ENCODE measurements at places on chromosomes 7 and 10.

DNA sequence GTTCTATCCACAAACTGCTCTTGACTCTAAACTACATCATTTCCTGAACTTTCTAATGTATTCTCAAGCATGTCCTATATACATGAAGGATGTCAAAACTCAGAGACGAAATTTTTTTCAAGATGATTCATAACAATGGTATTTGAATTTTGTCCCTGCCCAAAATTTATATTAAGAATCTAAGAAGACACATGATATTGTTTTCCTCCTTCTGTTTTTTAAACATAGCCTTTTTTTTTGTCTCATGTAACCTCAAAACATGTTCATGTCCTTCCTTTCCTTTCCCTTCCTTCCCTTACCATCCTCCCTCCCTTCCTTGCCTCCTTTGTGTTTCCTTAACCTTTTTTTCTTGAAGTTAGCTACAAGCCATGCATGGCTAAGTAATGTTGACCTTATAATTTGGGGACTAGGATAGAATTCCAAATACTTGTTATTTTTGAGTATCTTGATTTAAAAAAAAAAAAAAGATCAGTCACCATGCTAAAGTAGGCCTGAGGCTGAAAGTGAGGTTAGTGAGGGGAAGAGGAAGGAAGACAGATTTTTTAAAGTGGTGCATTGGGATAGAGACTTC lies 163.0 kb downstream of the SUGCT start:
- no peak for DNase-seq

- DNase-seq = no peak
Measured at GRCh38 chr7:38830826-38831225, 78.2 kb downstream of the VPS41 start.

GRCh38 chr7:108662783-108663362 lies 93.2 kb downstream of the DNAJB9 start:
- DNase-seq = no peak

GRCh38 chr10:52483587-52483986 lies 169.5 kb downstream of the DKK1 start:
- DNase-seq = no peak

DNA sequence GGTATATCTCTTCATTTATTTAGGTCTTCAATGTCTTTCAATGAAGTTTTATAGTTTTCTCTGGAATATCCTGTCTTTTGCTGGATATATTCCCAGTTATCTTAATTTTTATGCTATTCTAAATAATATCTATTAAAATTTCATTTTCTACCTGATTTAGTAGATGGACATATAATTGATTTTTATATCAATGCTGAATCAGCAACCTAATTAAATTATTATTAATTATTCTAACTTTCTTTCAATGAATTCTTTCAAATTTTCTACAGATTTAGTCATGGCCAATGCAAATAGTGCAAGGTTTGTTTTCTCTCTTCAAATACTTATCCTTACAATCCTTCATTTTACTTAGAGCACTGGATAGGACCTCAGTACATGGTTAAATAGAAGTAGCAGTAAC lies 56.8 kb downstream of the DENND11 start:
- no peak for DNase-seq

DNA sequence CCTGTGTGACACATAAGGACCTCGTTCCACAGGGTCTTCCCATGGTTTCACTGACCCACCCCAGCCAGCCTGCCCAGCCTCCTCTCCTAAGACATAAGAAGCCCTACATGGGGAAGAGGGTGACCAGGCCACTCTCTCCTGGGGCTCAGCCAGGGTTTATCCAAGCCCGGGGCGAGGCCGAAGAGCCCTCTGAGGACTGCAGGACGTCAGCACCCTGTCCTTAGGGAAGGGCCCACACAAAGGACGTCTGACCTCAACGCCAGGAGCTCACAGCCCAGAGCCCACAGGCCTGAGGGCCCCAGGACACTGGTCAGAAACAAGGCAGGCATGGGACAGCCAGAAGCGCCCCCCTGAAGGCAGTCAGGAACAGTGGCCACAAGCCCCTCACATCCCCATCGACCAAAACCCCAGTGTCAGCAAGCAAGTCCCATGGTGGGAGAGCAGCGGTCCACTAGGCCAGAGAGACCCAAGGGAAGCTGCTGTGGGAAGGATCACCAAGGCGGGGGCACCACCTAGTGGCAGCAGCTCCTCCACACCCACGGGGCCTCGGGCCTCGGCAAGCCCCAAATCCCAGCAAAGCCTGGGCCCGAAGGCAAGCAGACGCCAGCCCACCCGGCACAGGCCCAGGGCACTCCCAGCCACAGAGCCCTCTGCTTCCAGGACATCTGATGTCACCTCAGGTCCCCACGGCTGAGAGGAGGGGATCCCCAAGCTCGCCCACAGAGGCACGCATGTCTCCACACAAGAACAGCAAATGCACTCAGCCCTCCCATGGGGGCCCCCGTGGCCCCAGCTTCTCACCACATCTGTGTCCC lies 23.4 kb downstream of the MAD1L1 start:
- DNase-seq = peak; percentile 15

DNA sequence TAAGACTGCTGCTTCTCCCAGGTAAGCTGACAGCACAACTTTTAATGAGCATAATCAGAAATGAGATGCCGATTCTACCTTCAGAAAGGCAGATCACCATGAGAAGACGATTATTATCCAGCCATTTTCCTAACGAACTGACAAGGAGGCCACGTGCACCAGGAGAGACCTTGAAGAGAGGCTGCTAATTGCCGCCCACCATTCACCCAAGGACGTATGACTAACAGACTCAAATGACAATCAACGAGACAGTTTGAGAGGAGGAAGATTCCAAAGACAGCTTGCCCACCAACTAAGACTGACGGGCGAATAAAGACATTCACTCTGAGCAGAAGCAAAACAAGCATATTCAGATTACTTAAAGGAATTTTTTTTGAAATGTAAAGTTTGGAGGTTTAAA lies 301.9 kb upstream of the TAC1 start:
- DNase-seq = no peak

- no peak for DNase-seq
Measured at GRCh38 chr10:24223953-24224352, 15.0 kb downstream of the KIAA1217 start.

DNA sequence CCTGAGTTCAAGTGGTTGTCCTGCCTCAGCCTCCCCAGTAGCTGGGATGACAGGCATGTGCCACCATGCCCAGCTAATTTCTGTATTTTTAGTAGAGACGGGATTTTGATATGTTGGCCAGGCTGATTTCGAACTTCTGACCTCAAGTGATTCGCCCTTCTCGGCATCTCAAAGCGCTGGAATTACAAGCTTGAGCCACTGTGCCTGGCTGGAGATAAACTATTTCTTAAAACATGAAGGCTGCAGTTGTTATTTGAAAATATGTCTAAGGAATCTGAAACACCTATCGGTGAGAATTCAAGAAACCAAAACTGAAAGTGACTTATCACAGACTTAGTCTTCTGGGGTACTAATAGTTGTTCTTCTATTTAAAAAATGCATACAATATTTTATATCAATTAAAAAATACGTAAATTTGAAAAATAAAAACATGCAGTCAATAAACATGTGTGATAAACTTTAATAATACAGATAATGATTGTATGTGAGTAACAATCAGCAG lies 176.9 kb upstream of the PRSS58 start:
- no peak for DNase-seq

- DNase-seq = no peak
Measured at GRCh38 chr10:3802526-3803265, 17.7 kb upstream of the KLF6 start.

DNA sequence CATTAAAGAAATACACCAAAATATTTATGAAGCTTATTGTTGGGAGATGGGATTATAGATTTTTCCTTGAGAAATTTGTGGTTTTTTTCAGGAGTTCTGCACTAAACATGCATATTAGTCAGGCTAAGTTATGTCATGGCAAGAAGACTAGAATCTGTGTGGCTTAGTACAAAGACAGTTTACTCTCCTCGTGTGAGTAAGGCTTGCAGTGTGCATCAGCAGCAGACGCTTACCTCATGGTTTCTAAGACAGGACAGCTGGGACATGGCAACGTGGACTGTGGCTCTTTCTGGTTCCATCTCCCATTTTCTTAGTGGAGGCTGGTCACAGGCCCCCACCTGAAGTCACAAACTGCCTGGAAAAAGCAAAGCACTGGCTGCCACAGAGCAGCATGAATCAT lies 429.6 kb upstream of the VSTM2A start:
- no peak for DNase-seq

DNA sequence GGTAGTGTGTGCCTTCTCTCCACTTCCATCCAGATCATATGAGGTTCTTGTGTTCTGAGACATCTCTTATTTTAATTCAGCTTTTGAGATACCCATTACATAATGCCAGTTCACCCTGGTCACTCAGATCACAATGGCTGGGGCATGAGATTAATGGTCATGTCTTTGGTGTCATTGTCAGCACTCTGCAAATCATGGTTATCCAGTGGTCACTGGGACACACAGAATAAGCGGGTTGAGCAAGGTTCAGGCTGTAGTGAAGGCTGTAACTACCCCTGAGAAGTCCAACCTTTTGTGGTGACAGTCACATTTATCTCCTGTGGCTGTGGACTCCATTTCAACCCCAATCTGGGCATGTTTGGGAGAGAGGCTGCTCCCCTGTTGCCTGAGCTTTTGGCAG lies 35.8 kb downstream of the SORCS3 start:
- no peak for DNase-seq

DNA sequence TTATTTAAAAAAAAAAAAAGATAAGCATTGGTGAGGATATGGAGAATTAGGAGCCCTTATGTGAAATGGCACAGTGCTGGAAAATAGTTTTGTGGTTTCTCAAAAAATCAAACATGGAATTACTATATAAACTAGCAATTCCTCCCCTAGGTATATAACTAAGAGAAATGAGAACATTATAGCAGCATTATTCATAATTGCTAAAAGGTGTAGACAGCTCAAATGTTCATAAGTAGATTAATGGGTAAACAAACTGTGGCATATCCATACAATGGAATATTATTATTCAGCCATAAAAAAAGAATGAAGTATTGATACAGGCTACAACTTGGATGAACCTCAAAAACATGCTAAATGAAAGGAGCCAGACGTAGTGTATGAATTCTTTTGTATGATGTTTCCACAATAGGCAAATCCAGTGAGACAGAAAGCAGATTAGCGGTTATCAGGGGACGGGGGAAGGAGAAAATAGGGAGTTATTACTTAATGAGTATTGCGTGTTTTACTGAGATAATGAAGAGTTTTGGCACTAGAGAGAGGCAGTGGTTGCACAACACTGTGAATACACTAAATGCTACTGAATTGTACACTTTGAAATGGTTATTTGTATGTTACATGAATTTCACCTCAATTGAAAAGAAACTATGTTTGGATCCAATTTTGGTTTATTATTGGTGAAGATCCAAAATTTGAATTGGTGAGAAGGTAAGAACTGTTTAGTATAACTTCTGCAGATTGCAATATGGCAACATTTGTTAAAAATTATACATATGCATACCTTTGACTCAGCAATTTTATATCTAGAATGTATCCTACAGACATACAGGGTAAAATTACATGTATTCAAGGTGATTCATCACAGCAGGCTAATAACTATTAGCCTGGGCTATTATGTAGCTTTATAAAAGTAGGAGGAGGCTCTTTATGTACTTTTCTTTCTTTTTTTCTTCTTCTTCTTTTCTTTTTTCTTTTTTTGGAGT lies 69.7 kb downstream of the VCL start:
- no peak for DNase-seq

- no peak for DNase-seq
Measured at GRCh38 chr10:16968416-16969041, 151.3 kb upstream of the RSU1 start.

GRCh38 chr10:34323192-34323591 lies 491.9 kb downstream of the PARD3 start:
- no peak for DNase-seq

- DNase-seq = no peak
Measured at GRCh38 chr7:22772885-22773284, 45.9 kb downstream of the IL6 start.

DNA sequence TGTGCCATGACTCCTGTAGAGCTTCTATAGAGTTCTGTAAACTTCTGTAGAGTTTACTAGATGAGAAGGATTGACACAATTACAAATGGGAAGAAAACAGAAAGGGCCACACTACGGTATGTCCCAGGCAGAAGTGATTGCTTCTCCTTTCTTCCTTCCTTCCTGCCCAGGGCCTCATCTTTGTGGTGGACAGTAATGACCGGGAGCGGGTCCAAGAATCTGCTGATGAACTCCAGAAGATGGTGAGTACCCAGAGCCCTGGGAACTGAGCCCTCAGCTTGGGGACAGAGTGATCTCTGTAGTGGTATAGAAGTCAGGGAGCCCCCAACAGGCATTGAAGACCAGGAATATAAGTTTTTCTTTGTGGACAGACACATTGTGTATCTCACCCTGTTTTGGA lies 1.7 kb downstream of the ARF5 start:
- DNase-seq = no peak

DNA sequence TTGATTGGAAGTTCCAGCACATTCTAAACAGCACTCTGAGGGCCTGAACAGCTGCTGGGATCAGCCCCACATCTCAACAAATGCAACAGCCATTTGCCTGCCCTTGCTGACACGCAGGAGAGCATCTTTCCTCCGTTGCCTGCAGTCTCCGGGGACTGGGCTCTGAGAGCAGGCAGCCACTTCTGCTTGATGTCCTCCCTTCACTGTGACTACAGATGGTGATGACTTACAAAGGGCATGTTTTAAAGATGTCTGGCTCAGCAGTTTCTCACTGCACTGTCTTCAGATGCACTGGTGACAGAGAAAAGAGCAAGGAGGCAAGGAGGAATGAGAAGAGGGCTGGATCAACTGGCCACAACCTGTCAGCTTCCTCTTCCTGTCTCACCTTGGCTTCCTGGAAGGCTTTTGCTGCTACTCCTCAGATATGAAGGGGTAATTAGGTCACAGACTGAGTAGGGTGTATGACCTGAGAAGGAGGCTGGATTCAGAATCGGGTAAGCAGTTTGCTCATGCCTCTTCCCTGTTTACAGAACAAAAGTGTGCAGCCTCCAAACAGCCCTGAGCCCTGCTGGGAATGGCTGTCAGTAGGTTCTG lies 143.5 kb upstream of the GHITM start:
- no peak for DNase-seq

DNA sequence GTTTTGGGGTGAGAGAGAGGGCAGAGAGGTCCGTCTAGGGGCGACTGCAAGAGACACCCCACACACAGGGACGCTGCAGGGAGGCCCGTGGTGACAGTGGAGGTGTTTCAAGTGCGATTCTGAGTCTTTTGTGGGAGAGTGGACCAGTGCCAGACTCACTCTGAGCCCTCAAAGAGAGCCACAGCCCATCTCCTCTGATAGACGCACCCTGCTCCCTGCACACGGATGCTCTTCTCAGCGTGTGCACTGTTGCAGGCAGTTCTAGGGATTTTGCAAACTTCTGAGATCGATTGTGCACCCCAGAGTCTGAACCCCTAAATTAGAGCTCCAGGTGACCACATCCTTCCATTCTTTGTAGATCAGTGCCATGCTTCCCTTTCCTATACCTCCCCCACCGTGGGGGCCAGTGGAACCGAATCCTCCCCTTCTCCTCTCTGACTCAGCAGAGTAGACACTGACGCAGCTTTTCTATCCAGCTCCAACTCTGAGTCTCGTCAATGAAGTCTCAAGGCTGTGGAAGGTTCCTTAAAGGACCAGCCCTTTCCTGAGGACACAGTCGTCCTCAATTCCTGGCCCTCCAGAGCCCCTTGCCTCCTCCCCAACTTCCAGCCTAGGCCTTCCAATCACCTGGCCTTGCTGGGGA lies 83.8 kb downstream of the TMEM130 start:
- no peak for DNase-seq

GRCh38 chr7:91243591-91244301 lies 20.5 kb upstream of the FZD1 start:
- no peak for DNase-seq

- no peak for DNase-seq
Measured at GRCh38 chr10:69483963-69484362, 32.7 kb downstream of the TSPAN15 start.
